Stimulated activated CD8-positive, alpha-beta memory T cell treated with anti-CD3 and anti-CD28 coated beads, Interleukin-4, amount 100 ng/mL, for 48 hours (primary cell): ENCODE measurements at places on chromosomes 5 and 9.

DNA sequence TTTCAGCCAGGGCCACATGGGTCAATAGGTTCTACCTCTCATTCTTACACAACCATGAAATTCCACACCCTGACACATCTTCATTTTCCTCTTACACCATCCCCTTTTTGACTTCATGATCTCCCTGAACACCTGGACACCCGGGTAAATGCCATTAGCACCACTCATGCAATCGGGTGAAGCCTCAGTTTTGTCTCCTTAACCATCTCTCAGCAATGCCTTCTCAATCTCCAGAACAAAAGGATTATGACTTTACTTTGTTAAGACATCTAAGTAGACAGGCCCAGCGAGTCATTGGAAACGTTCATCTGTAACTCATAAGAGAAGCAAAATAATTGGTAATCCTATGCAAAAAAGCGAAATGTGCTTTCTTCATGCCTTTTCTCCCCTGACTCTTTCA is 49.9 kb downstream of the ADAMTS12 start:
- DNase-seq, result no peak

GRCh38 chr9:91949946-91950664 is at the start of gene ROR2:
Gene ROR2, minus strand, starts transcription at chr9:91950228.
- peak; percentile 76 for DNase-seq

DNA sequence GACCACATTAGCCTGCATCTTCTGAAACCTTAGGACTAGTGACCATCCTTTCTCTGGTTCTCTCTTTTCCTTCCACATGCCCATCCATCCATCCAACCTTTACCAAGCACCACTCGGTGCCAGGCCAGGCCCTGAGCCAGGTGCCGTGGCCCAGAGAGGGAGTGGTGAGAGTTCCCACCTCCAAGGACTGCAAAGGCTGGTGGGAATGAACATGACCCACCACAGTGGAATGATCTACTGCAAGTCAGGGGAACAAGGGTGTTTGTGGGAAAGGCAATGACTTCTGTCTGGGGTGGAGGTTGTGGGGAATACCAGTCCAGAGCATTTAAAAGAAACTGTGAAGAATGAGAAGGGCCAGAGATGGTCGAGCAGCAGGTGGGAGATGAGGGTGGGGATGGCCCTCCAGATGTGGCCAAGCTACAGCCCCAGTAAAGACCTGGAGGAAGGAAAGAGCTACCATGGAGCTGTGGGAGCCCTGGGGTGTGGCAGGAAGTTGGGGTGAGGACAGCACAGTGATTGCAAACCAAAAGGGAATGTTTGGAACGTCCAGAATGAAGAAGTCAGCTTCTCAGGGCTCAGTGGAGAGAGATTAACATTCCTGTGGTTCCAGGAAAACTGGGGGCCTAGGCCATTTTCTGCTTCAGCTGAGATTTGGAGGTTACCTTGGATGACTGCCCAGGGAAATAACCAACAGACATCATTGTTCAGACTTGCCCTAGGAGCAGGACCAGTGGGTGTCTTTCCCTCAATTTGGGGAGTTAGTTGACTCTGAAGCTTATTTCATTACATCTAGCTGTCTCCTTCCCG is 30.7 kb upstream of the CORO2A start:
- no peak for DNase-seq

- no peak for DNase-seq
Observed at GRCh38 chr9:38681747-38682227, 38.1 kb downstream of the FAM240B start.

GRCh38 chr5:147918101-147918685 is 11.9 kb upstream of the C5orf46 start:
- no peak for DNase-seq
